ENCODE measurements at places on chromosomes 12 and 14.

DNA sequence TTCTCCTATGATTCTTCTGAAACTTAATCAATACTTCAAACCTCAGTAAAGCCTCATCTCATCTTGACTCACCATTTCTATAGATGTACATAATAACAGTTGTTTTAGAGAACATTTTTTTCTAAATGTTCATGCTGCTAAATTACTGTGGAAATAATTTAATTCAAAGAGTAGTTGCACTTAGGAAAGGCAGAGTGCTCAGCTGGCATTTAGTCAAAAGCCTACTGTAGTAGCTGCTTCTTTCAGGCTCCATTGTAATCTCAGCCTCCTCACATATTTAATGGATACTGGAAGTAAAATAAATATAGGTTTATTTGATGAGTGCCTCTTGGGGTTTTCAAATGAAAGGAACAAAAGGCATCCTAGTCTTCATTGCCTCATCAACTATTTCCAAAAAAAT, 325.0 kb downstream of the CCER1 start:
- no peak for DNase-seq

GRCh38 chr14:52348776-52349175, 34.7 kb downstream of the PTGER2 start:
- DNase-seq: no peak

GRCh38 chr14:90191154-90191553, 65.2 kb upstream of the PSMC1 start:
- DNase-seq: no peak

- no peak for DNase-seq
Measured at GRCh38 chr12:45540661-45541341, 188.7 kb upstream of the ARID2 start.

GRCh38 chr14:56585461-56586084, 6.0 kb downstream of the TMEM260 start:
- DNase-seq: no peak

GRCh38 chr14:71238835-71239234, 331.6 kb downstream of the PCNX1 start:
- DNase-seq: no peak

- no peak for DNase-seq
Measured at GRCh38 chr14:21669284-21669683, 4.3 kb downstream of the OR4E1 start.

- DNase-seq: no peak
Measured at GRCh38 chr14:44149597-44149996, 357.5 kb downstream of the FSCB start.

- no peak for DNase-seq
Measured at GRCh38 chr12:103494051-103494733, 1.6 kb downstream of the C12orf42 start.

- no peak for DNase-seq
Measured at GRCh38 chr12:116174006-116174405, 103.5 kb downstream of the MED13L start.

DNA sequence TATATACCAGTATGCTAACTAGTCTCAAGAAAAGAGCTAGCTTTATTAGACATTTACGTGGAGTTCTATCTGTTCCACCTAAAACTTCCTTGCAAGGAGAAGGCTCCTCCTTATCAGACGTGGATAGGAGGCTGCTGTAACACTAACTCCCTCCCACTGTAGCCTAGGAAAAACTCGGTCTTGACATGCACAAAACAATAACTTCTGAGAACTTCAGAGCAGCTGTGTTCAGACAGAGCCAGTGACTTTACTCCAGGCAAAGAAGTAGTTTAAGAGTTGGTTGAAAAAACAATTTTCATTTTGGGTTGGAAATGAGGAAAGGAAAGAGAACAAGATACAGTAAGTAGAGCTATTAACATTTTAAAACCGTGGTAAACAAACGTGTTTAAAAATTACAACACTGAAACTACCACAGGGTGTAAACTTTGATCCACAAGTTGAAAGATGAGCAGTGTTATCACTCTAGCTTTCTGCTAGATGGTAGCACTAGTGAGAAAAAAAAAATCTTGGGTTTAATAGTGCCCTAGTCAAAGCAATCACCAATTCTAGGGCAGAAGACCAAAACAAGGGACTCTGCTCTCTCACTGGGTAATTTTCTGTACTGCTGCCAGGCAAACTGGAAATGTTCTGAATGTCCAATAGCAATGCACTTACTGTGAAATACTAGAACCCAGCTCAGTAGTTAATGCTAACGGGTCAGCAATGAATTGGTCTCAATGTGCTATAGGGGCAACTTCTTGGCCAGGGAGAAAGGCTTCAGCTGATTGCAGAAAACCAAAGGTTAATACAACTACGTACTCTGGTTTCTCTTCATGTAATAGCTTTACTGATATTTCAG, 2.4 kb downstream of the ATF7 start:
- no peak for DNase-seq

DNA sequence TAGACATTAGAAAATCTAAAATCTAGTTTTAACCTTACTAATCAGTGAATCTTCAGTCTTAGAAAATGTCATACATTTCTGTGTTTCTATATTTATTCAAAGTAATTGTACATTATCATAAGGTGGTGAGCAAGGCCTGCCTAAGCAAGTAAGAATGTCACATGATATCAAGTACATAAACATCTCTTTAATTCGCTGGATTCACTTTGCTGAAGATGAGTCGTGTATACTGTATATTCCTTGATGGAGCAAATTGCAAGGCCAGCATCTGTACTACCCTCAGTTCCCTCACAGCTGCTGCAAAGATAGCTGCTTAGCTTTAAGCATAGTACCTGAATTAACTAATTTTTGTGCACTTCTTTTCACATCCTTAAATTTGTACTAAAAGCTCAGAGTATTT, 8.5 kb upstream of the AK7 start:
- no peak for DNase-seq

GRCh38 chr14:60304509-60304908, 55.5 kb downstream of the PPM1A start:
- DNase-seq: no peak

DNA sequence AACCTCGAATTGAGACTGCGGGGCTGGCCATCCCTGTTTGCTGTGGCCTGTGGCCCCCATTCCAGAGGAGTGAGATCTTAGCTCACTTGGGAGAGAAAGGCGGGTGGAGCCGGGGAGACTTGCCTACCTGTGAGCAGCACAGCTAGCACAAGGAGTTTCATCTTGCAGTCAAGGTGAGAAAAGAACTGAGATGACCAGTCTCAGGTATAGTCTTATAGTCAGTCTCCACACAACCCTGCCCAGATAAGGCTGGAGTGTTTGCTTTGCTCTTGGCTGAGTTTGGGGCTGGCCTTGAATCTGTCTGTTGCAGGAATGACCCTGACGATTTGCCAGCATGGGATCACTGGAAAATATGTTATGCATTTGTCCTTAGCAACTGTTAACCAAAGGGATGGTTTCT, at the start of gene PLA2G1B:
PLA2G1B (minus strand) TSS at position 187 of the 400 bp plus-strand sequence; CDS start at position 161, 26 bp downstream.
- no peak for DNase-seq

- no peak for DNase-seq
Measured at GRCh38 chr12:79935624-79936345, 888 bp upstream of the PPP1R12A start.

- DNase-seq: no peak
Measured at GRCh38 chr14:61690039-61690438, 5.3 kb upstream of the HIF1A start.

DNA sequence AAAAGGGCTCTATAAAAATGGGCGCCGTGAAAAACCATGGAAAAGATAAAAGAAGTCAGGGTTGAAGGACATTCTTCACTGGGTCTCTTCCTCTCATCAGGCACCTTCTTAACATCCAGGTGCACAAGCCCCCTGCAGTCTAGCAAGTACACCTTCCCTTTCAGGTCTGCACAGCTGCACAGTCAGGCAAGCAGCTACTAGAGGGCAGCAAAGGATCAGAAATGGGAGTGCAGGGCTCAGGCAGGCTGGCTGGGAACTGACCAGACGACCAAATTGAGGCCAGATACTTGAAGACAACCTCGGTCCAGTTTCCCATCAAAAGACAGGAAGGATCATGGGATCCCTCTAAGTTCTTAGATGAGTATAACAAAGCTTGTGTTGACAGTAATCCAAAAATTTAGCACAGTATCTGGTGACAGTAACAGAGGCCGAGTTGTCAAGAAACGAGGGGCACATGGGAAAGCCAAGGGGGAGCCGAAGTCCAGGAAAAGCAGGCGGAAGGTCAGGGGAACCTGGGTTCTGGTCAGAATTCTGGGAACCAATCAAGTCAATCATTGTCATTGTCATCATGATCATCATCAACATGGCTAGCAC, 10.1 kb upstream of the GRIP1 start:
- no peak for DNase-seq

DNA sequence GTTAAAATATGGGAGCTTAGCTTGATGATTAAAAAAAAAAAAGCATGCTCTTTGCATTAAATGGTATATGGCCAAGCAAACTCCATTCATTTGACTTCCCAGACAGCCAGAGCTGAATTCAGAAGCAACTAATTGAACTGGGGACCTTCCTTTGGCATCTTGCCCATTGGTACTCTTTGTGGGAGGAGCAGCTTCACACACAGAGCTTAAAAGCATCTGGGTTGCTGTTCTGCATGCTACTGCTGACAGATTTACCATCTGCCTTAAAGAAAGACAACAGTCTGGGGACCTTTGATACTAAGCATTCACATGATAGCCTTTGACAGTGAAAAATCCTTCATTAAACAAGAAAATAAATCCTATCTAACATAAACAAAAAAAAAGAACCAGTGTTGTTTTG, 977.9 kb downstream of the TMTC2 start:
- no peak for DNase-seq

DNA sequence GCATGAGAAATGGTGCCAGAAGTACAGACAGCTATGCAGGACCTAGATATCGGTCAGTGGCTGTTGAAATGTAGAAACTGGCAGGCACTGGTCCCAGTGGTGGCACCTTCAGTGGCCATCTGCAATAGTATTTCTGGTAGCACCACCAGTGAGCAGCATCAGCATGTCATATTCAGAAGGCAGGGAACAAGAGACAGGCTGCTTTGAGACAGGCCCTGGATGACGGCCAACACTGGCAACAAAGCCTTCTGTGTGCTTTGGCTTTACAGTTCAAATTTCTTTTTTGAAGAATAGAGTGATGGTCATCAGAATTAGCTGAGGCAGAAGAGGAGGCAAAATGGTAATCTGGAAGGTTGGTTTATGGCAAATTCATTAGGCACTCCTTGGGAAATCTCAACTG, 273.4 kb upstream of the SLC16A7 start:
- DNase-seq: no peak

DNA sequence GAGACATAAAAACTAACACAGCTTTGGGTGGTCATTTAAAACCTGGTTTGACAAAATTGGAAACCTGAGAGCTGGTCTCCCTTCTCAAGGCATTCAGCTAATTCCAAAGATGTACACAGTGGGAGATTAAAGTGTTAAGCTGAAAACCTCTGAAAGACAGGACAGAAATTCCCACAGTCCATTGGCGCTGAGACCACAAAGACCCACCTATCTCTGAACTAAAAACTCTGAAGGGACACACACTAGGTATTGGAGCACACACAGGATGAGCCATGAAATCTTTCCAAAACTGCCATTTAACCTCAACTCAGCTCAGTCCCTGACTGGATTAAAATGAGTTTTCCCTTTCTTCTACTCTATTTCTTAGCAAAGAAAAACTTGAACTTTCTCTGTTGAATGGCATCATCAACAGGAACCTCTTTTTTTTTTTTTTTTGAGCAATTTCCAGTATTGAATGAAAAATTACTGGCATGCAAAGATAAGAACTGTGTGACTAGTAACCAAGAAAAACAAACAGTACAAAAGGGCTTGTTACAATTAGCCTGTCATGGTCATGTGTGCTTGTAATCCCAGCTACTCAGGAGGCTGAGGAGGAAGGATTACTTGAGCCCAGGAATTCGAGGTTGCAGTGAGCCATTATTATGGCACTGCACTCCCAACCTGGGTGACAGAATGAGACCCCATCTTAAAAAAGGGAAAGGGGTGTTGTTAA, 82.4 kb downstream of the IPO8 start:
- no peak for DNase-seq

- DNase-seq: no peak
Measured at GRCh38 chr14:26820572-26820971, 222.7 kb upstream of the NOVA1 start.

- DNase-seq: no peak
Measured at GRCh38 chr12:104877103-104877705, 80.9 kb downstream of the SLC41A2 start.

- no peak for DNase-seq
Measured at GRCh38 chr12:57058454-57058853, 8.5 kb upstream of the MYO1A start.

DNA sequence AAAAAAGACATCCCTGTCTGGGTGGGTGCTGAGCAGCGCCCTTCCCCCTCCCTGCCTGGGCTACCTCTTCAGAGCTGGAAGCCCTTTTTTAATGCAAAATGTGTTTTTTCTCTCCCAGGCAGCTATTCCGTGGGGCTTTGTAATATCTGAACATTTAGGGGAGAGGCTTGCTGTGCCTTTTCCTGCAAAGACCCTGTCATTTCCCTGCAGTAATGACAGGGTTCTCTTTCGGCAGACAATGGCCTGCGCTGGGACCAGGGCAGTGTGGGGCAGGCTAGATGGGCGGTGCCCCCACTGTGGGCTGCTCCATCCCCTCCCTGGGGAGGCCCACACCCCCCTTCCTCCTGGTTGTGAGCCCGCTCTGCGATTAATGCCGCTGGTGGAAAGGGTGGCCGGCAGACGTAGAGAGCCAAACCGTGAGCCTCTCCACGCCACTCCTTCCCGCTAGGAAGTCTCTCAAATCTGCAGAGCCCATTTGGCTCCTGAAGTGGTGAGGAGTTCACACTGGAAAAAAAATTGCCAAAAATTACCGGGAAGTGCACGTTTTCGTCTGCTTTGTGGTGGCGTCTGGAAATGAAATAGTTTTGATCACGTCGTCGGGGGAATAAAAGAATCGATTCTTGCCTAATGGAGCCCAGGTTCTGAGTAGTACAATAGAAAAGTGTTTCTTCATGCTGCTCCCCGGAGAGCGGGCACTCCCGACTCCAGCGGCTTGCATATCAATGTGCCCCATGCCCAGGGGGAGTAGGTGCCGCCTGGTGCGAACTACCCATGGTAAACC, 31.5 kb downstream of the KIF26A start:
- no peak for DNase-seq

DNA sequence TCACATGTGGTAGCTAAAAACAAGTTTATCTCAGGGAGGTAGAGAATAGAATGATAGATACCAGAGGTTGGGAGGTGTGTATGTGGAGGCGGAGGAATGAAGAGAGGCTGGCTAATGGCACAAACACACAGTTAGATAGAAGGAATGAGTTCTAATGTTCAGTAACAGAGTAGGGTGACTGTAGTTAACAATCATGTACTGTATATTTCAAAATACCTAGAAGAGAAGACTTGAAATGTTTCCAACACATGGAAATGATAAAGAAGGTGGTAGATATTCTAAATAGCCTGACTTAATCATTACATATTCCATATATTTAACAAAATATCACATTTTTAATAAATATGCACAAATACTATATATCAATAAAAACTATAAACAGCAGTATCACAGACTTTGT, 8.9 kb upstream of the IFNG-AS1 start:
- no peak for DNase-seq

Data from NK-92 treated with Interleukin-12 subunit alpha and Interleukin-12 subunit beta, amount 100 ng/mL, for 24 hours (cell line).